Type B pancreatic cell (in vitro differentiated cells): ENCODE measurements at places on chromosomes 2 and 18. TPM values are rescaled to one million over a fixed set of nuclear protein-coding genes. Genes with fewer than 3 reads are reported as not detected.

The ASXL2 gene
- total RNA-seq: 29.2 and 32.3 TPM in 2 replicates

The DSEL gene
- 6.2 and 6.9 TPM in 2 replicates for total RNA-seq

The CD8B2 gene
- 0.31 TPM in 2 replicates for total RNA-seq

The PDCD1 gene
- not detected in 2 replicates for total RNA-seq

The CIB4 gene
- not detected in 2 replicates for total RNA-seq

The FAM124B gene
- not detected in 2 replicates for total RNA-seq

The SCYGR4 gene
- not detected in 2 replicates for total RNA-seq

The LYG1 gene
- total RNA-seq: 1.6 and 2.1 TPM in 2 replicates

The IL1R1 gene
- total RNA-seq: 15.8 and 31.7 TPM in 2 replicates

The DNAJC5G gene
- total RNA-seq: not detected in 2 replicates

The HOXD1 gene
- total RNA-seq: 7.7 TPM in 1 of 2 replicates, not detected in the other

The CXCR1 gene
- total RNA-seq: not detected in 2 replicates

The DUSP28 gene
- total RNA-seq: 4.3 and 6.4 TPM in 2 replicates

The LHCGR gene
- 0.40 and 0.92 TPM in 2 replicates for total RNA-seq

The UGT1A5 gene
- total RNA-seq: not detected in 2 replicates

The NT5DC4 gene
- not detected in 2 replicates for total RNA-seq

The HOXD13 gene
- 0.31 and 0.43 TPM in 2 replicates for total RNA-seq

The HMSD gene
- total RNA-seq: 1.6 and 4.5 TPM in 2 replicates

The LOXHD1 gene
- total RNA-seq: not detected in 2 replicates

The EVX2 gene
- total RNA-seq: 0.10 TPM in 1 of 2 replicates, not detected in the other

The NEU4 gene
- total RNA-seq: 0.19 and 0.51 TPM in 2 replicates

The PAX8 gene
- total RNA-seq: 2.1 and 56.9 TPM in 2 replicates

The C1QL2 gene
- 1.1 and 1.8 TPM in 2 replicates for total RNA-seq

The MOGAT1 gene
- 0.45 TPM in 1 of 2 replicates, not detected in the other for total RNA-seq

The GCG gene
- 4,376 and 4,649 TPM in 2 replicates for total RNA-seq

The STRN gene
- 26.1 and 34.3 TPM in 2 replicates for total RNA-seq

The CCDC68 gene
- total RNA-seq: 2.5 TPM in 1 of 2 replicates, not detected in the other

The UGT1A4 gene
- total RNA-seq: not detected in 2 replicates

The TWIST2 gene
- 0.95 and 27.3 TPM in 2 replicates for total RNA-seq

The CNTNAP5 gene
- 3.3 and 5.0 TPM in 2 replicates for total RNA-seq

The SP100 gene
- total RNA-seq: 21.7 and 41.8 TPM in 2 replicates

The RTP5 gene
- not detected in 2 replicates for total RNA-seq

The TMEM247 gene
- not detected in 2 replicates for total RNA-seq

The ABCB11 gene
- 0.24 TPM in 1 of 2 replicates, not detected in the other for total RNA-seq

The EVA1A gene
- 10.8 and 13.5 TPM in 2 replicates for total RNA-seq

The SAG gene
- 0.43 TPM in 1 of 2 replicates, not detected in the other for total RNA-seq

The EMILIN2 gene
- 3.6 and 9.4 TPM in 2 replicates for total RNA-seq

The SDC1 gene
- 164 and 375 TPM in 2 replicates for total RNA-seq

The TEKT4 gene
- total RNA-seq: 0.34 TPM in 1 of 2 replicates, not detected in the other

The CAPN13 gene
- 3.3 and 4.9 TPM in 2 replicates for total RNA-seq
